CD14-positive monocyte (primary cell): ENCODE measurements at places on chromosomes 11 and 22. TPM values are rescaled to one million over a fixed set of nuclear protein-coding genes. Genes with fewer than 3 reads are reported as not detected.

GRCh38 chr11:108963118-108963517 lies 298.2 kb downstream of the DDX10 start:
- DNase-seq = no peak

The TEX12 gene
- polyA plus RNA-seq = not detected

DNA sequence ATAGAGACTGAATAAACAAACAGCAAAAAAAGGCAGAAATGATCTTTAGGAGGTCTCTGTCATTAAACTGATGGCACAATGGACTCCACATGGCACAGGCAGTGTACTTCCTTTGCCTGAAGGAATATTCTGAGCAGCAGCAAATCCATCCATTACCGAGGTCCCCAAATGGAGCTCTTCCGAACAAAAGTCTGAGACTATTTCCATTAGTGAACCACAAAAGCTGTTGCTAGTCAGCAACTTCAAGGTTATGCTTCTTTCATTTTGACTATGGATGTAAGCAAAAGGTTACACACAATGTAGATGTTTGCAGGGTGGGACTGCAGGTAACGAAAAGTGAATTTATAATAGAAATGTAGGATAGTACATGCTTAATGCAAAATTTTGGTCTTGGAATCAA lies 14.5 kb downstream of the NARS2 start:
- no peak for DNase-seq

DNA sequence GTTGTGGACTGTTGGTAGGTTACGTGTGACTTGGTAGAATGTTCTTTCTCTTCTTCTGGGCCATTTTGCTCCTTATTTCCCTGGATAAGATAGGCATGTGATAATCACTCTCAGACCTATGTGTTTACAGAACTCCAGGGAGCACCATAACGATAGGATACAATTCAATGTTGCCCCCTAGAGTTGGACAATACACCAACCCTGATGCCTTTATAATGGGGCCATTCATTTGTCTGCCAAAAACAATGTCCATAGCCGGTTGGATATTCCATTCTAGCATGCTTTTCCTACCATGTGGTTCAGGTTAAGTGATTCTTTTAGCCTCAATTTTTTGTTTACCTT lies 60.5 kb downstream of the APIP start:
- no peak for DNase-seq

DNA sequence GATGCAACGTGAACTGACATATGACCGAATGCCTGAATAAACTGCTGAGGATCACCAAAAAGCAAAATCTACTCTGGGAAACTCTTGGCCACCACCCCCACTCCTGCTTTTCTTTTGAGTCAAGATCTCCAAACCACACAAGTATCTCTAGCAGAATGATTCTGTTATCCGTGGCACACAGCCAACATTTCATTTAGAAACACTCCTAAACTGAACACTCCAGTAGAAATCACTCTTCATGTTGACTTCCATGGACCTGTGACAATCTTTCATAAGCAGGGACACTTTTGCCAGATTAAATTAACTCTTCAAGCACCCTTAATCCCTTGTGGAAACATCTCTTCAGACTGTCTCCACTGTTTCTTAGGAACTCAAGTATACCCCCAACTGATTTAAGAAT lies 44.4 kb downstream of the VSIG10L2 start:
- no peak for DNase-seq

DNA sequence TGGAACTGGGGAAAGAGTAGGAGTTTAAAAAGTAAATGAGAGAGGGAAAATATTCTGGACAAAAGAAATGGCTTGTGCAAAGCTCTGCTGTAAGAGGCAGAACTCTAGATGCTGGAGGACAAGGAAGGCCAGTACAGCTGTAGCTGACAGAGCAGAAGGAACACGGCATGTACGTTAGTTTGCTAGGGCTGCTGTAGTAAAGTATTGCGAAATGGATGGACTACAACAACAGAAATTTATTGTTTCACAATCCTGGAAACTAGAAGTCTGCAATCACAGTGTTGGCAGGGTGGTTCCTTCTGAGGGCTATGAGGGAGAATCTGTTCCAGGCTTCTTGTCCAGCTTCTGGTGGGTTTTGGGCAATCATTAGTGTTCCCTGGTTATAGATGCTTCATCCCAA lies 454.4 kb downstream of the NTM start:
- peak; percentile 83 for DNase-seq

- DNase-seq = no peak
These were observed 119.8 kb downstream of the SPON1 start for GRCh38 chr11:14082338-14082737.

GRCh38 chr11:48051217-48051830 lies 71.0 kb downstream of the PTPRJ start:
- DNase-seq = peak; percentile 34

DNA sequence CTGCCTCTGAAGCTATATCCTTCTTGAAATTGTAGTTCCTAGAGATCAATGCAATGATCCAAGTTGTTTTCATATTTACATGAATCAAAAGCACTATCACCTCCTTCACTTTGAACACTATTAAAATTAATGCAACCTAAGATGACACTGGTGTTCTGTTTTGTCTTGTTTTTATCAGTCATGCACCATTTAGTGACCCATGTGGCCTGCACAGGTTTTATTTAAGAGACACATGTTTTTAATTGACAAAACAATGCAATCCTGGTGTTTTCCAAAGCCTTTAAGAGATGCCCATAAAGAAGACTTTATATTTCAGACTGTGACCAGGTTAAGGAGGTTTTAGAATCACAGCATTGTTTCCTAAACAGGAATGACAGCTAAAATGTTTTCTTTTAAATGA lies 177.5 kb downstream of the FAM181B start:
- no peak for DNase-seq

DNA sequence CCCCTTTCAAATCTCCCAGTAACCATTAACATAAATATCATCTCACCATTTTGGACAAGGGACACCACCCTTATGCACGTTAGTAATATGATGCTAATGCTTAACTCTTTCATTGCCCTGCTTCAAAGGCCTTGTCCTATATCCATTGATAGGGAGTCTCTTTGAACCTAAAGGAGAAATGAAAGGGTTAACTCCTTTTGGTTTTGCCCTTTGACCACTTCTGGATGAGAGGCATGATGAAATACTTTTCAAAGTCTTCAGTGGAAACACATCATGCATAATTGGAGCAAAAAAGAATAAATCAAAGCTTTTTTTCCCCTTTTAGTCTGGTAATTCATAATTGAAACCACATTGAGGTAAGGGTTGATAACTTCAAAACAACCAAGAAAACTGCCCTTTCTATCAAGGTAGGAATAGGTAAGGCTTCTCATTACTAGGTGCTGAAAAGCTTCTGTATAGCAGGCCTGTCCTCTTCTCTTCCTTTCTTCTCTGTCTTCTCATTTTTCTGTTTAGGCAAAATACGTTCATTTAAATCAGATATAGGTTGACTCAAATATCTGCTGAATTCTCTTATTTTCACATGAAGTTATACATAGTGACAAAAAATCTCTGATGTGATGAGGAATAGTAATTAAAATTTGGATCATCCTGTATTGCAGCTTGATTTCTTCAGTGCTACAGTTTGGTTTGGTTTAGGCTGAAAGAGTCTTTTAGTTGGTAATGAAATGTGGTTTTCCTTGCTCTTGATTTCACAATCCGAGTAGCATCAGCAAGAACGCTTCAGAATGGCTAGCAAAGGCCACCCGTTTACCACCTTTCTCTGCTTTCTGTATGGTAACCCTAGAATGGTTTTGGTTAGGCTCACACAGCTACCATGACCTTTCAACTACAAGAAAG lies 94.8 kb downstream of the EXT2 start:
- no peak for DNase-seq

The HORMAD2 gene
- polyA plus RNA-seq = not detected

- peak; percentile 53 for DNase-seq
These were observed 5.7 kb downstream of the CDCA5 start for GRCh38 chr11:65078151-65078550.

The DRD2 gene
- not detected for polyA plus RNA-seq

The RAB1B gene
- polyA plus RNA-seq = 90.5 and 133 TPM in 2 replicates

- DNase-seq = no peak
These were observed 29.1 kb downstream of the ZBED4 start for GRCh38 chr22:49882519-49883293.

The APOL5 gene
- polyA plus RNA-seq = not detected

The PGA5 gene
- polyA plus RNA-seq = 1.9 and 2.0 TPM in 2 replicates

The IGSF22 gene
- not detected for polyA plus RNA-seq

DNA sequence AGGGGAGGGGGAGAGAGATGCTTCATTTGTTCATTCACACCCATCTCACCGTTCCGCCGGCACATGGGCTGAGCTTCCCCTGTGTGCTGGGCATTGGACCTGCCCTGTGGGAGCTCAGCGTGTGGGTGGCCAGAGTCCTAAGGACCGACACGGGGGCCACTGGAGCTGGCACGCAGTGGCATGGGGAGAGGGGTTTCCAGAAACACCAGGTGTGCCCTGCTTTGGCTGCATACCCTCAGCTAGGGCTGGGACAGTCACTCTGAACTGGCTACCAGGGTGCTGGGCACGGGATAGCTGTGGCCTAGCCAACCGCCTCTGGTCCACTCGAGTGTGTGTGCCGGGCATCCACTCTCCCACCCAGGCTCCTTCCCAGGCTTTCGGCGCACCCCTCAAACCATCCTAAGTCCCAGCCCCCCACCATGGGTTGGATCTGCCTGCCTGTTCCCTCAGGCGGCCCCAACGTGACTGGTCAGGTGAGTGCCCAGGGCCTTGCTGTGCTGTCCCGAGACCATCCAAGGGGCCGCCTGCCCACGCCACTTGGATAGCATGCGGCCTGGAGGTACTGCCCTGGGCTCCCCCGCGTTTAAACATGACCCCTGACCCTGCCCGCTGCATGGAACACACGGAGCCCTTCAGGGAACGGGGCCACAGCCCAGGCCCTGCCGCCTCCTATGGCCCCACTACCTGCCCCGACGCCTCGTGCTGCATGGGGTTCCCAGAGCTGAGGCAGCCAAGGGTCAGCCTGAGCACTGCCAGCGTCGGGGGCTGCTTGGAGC lies 51.6 kb upstream of the LINC01488 start:
- no peak for DNase-seq

- no peak for DNase-seq
These were observed 3.5 kb upstream of the ZNF74 start for GRCh38 chr22:20390394-20390907.

The TSPAN18 gene
- polyA plus RNA-seq = not detected in 2 replicates

- no peak for DNase-seq
These were observed 167.8 kb downstream of the BRD1 start for GRCh38 chr22:49659924-49660315.

DNA sequence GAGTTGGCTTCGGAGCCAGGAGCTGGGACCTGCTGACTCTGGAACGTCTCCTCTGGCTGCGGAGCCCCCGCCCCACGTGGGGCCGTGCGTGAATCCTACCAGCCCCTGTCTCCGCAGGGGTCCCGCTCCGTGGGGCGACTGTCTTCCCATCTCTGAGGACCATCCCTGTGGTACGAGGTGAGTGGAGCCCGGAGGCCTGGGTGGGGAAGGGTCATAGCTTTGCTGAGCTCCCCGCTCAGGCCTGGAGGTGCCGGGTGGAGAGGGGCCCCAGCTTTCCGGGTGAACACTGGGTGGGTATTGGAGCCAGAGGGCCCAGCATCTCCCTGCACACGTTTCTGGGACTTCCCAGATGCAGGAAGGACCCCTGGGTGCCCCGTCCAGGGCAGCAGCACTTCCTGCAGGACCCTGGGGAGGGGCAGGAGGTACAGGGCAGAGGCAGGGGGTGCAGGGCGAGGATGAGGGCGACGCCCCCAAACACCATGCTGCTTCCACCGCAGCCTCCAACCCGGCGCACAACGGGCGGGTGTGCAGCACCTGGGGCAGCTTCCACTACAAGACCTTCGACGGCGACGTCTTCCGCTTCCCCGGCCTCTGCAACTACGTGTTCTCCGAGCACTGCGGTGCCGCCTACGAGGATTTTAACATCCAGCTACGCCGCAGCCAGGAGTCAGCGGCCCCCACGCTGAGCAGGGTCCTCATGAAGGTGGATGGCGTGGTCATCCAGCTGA lies 3.8 kb downstream of the MUC5AC start:
- DNase-seq = no peak

DNA sequence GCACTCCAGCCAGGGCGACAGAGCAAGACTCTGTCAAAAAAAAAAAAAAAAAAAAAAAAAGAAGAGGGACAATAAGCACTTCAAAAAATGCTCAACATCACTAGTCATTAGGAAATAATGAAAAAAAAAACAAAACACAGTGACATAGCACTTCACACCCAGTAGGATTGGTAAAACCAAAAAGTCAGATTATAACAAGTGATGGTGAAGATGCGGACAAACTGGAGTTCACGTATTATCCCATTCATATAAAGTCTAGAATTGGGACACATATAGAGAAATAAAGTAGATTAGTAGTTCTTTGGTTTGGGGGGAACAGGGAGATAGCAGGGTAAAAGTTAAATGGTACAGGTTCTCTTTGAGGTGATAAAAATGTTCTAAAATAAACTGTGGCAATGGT lies 64.6 kb downstream of the MRTFA start:
- no peak for DNase-seq

The OR51B4 gene
- polyA plus RNA-seq = not detected

DNA sequence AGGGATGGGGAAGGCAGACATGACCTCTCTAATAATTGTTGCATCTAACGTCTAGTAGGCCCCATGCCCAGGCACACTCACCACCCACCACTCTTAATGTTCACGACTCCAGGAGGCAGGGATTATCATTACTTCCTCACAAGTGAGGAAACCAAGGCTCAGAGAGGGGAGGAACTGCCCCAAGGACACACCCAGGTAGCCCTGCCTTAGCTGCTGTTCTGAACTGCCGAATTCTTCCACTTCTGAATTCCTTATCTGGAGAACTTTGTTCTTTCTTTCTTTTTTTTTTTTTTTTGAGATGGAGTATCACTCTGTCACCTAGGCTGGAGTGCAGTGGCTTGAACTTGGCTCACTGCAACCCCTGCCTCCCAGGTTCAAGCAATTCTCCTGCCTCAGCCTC lies 16.7 kb downstream of the SLCO2B1 start:
- no peak for DNase-seq

GRCh38 chr11:11776714-11777113 lies 65.1 kb upstream of the USP47 start:
- DNase-seq = no peak

GRCh38 chr11:60978546-60979380 lies 7.3 kb downstream of the CD6 start:
- DNase-seq = no peak

GRCh38 chr22:46150655-46151477 lies 540 bp downstream of the PPARA start:
- DNase-seq = peak; percentile 68

DNA sequence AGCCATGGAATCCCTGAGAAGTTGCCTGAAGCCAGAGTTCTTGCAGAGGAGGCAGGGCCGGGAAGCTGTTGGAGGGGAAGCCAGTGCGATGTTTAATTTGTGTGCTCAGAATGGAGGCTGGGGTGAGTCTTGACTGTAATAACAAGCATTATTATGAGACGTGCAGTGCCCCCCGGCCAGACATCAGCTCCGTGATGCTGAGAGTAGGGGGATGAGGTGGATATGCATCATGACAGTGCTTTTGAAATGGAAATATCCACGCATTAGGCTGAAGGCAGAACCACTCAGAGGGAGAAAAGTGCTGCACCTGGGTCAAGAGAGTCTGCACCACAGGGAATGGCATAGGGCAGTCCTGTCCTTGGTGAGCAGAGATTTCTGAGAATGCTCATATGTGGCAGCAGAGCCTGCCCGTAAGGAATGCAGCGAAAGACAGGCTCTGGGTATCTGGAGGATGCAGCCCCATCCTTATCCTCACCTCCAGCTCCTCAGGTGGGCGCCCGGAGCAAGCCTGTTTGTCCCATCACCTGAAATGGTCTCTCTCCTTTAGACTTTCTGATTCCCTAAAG lies 37.6 kb upstream of the SEZ6L start:
- DNase-seq = no peak
